ENCODE measurements at places on chromosomes 16 and 17.

DNA sequence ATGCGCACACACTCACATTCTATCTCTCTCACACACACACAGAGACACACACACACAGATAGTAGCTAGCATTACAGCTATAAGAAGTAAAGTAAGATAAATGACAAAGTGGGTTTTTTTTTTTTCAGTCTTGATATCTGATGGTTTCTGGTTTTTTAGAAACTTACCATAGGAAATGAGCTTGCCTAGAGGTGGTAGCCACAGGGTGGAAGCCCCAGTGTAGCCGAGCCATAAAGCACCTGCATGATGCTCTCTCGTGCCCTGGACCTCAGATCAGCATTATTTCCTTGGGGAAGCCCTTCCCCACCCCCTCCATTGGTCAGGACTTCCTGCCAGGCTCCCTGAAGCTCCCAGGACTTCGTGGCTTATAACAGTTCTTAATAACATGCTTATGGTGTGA lies 264.3 kb upstream of the C16orf82 start:
- no peak for DNase-seq

- DNase-seq: peak; percentile 96
Observed at GRCh38 chr16:2535625-2536013, 2.2 kb upstream of the PDPK1 start.

- DNase-seq: no peak
Observed at GRCh38 chr17:49404906-49405305, 9.8 kb downstream of the PHB1 start.

DNA sequence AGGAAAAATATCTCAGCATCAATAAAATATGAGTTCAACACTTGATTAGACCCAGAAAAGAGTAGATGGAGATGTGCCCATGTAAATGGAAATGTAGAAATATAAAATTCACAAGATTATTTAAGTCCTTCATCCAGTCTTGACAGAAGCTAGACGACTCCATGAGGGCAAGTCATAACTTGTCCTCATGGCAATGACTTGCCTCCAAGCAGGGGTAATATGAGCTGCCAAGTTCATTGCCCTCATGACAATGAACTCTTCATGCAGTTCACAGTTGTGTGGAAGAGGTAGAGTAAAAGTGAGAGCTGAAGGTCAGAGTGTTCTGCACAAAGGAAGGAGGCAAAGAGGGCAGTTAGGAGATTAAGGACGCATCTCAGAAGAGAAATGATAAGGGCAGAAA lies 22.3 kb downstream of the CDH11 start:
- no peak for DNase-seq

DNA sequence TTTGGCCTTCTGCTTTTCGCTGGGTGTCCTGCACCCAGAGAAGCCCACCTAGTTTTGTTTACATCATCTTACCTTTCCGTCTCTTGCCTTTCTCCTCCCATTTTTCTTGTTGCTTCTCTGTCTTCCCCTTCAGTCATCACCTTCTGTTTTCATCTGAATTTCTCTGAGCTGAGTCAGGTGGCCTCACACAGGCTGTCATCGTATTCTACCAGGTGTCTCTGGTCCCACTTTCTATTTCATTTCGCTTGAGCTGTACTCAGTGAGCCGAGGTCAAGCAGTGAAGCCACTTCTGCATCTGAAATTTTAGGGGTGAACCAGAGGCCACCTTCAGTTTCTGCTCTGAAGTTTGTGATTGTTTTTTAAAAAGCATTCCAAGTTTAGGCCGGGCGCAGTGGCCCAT lies 9.7 kb downstream of the CRAMP1 start:
- DNase-seq: no peak

DNA sequence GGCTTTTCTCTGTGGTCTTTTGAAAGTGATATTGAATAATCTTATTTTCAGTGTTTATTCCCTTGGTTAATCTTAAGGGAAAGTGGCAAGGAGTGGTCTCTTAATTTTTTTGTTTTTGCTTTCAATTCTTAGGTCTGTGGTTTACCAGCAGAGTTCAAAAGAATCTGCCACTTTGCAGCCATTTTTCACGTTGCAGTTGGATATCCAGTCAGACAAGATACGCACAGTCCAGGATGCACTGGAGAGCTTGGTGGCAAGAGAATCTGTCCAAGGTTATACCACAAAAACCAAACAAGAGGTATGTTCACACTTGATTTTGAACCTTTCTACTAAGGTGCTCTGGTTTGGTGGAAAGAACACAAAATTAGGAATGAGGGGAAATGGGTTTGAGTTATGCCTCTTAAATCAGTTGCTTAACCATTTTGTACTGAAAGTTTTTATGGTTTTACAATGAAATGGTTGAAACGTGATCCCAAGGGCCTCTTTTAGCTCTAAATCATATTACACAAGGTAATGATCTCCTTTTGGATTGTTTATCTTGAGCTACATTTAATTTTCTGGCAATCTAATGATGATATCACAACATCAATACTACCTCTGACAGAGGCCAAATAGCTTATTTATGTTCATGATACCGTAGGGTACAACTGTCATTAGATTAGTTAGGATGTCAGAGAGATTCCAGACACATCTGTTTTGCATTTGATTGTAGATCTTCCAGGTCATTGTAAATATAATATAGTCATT lies 51.6 kb upstream of the CRISPLD2 start:
- no peak for DNase-seq

DNA sequence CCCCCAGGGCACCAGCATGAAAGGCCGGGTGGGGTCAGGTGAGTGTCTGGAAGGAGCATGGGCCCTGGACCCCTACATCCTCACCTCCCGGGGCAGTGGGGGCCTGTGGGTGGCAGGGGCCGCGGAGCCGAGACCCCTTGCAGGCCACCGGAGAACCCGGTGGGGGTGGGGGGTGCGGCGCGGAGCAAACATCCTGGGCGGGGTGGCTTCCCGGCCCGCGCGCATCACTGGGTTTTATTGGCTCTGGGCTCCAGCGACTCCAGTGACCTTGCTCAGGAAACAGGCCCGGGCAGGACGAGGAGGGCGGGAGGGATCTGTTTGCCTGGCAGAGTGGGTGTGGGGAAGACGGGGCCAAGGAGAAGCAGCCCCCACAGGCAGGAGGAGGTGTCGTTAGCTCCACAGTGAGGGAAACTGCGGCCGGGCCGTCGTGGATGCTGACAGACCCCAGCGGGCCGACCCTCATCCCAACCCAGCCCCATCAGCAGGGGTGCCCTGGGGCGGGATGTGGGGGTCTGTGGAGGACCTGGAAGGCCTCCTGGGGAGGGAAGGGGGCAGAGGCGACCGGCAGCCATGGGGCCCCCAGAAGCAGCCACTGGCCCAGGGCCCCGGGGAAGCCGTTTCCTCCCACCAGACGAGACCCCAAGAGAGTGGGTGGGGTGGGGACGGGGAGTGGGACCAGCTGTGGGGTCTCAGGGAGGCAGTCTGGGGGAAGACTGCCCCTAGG lies 10.6 kb downstream of the SSTR5 start:
- DNase-seq: no peak

DNA sequence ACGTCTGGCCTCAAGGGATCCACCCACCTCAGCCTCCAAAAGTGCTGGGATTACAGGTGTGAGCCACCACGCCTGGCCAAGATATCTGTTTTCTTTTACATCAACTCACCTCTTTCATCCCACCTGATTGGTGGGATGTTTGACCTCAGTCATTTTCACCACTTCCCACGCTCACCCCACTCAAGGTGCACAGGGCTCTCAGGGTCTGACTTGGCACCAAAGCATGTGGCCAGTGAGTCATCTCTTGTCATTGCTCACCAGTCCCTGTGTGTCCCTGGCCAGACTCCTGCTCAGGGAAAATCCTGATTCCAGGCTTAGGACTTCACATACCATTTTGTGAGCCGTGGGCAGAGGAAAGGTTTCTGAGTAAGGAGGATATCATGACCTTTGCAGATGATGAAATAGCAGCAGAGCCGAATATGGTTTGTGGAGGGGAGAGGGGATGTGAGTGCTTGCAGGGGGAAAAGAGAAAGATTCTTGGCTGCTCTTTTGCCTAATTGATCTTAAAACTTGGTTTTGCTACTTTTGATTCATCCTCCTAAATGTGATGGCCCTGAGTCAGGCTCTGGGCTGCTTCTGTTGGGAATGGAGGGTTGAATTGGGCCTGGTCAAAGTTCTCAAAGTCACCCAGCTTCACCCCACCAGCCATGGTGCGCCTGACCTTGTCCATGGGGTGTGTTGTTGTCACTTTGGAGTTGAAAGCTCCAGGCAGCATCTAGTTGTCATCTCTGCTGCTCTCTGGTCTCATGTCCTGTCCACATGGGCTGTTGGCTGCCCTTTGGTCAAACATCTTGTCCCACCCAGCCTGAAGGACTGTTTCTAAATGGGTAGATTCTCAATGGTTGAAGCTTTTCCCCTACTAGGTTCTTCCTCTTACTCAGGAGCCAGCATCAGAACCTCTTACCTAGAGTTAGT lies 6.0 kb upstream of the KCNH6 start:
- peak; percentile 78 for DNase-seq

DNA sequence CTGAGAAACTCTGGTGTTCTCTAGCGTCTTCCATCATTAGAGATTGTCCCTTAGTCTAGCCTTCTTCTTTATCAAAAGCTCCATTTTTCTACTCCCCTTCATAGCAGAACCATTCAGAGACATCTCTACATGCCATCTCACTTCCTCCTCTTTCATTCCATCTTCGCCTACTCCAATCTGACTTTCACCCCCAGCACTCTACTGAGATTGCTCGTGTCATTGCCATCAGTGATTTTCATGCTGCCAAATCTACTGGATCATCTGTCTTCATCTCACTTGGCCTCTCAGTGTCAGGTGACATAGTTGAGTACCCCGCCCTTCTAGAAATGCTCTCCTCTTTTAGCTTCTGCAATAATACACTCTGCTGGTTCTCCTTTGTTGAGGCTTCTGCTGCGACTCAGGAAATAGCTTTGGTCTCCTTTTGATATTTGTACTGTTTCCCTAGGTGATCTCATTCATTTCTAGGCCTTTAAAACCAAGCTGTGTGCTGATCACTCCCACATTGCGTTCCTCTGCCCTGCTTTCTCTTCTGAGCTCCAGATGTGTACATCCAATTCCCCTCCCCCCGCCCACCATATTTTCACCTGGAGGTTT lies 119.1 kb downstream of the FTO start:
- peak; percentile 44 for DNase-seq

GRCh38 chr16:70760221-70760620 lies 40.7 kb downstream of the VAC14 start:
- DNase-seq: no peak

- peak; percentile 84 for DNase-seq
Observed at GRCh38 chr17:38591759-38592241, 14.0 kb downstream of the SRCIN1 start.

DNA sequence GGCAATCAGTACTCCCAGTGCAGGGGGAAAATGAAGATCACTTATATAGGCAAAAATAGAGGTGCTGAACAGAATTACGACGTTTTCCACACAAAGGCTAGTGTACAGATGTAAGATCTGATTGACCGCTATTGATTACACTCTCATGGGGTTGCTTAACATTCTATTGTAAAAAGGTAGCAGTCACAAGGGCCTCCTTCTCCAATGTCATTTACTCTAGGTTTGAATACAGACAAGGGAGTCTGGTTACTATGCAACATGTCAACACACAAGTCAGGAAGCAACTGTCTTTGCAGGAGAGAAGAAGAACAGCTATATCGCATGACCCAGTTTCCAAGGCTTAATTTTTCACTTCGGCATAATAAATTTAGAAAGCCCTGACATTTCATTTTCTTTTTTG lies 7.9 kb downstream of the KRT37 start:
- no peak for DNase-seq

DNA sequence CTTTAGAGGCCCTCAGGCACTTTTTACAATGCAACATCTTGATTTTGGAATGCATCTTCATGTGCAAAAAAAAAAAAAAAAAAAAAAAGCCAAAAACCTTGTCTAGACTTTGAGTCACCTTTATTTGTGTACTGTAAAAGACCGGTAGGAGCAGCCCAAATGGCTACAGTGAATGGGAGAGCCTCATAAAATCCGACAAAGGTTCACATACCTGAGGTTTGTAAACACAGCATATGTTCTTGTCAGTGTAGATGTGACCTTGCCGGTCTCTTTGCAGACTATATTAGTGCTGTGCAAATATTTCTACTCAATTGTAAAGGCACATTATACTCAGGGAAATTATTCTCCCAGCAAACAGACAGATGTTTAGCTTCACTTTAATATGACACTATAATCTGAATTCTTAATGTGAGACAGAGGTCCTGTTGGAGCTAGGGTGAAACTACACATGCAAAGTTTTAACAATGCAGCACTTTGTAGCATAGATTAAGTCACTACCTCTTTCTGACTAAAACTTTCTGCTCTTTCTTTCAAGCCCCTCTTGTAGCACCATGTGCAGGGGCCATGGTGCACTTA lies 211.3 kb downstream of the CA10 start:
- no peak for DNase-seq

DNA sequence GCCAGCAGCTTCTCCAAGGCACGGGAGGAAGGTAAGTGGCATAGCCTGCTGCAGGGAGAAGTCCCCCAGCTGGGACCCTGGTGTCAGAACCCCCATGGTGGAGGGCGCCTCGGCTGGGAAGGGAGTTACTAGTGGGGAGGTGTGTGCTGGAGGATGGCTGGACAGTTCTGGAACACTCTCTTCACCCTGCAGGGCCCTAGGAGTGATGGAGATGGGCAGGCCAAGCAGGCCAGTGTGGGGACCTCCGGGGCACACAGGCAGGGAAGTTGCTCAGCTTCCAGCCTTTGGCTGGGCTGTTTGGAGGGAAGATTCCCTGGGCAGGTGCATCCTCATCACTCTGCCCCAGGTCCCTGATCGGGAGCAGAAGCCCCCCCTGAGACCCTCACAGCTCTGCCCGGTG lies 696 bp downstream of the C17orf99 start:
- no peak for DNase-seq

DNA sequence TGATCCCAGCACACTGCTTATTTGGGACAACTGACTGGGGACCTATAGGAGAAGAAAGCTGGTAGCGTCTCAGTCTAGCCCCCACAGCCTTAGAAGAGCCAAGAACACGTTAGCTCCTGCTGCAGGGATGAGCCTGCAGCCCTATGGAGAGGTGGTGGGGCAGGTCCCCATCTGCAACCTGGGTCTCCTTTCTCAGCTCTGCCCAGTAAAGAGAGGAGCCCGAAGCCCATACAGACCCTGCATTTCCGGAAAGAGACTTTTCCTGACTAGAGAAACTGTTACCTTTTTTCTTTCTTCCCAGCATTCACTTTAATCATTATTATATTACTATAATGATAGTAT lies 788 bp downstream of the METTL22 start:
- no peak for DNase-seq

DNA sequence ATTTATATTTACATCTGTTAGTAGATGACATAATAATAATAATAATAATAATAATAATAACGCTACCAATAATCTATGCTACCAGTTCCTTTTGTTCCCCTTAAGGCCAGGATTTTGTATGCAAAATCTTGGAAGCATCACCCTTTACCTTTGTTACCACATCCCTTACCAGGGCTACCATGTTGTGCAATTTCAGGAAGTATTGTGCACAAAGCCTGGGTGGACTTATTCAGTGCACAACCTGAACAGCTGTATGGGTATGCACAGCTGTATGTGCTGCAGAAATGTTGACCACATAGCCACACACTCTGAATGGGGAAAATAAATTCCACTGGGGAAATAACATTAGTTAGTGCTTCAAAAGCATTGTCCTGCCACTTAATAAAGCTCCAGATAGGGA lies 19.9 kb upstream of the CALB2 start:
- no peak for DNase-seq

GRCh38 chr17:41986634-41987033 lies 20.0 kb downstream of the CNP start:
- no peak for DNase-seq

GRCh38 chr17:378068-378467 lies 25.5 kb upstream of the RPH3AL start:
- no peak for DNase-seq

Measured in suppressor macrophage treated with lipopolysaccharide for 1 hour (primary cell).